ENCODE measurements at places on chromosomes 2 and 18.

DNA sequence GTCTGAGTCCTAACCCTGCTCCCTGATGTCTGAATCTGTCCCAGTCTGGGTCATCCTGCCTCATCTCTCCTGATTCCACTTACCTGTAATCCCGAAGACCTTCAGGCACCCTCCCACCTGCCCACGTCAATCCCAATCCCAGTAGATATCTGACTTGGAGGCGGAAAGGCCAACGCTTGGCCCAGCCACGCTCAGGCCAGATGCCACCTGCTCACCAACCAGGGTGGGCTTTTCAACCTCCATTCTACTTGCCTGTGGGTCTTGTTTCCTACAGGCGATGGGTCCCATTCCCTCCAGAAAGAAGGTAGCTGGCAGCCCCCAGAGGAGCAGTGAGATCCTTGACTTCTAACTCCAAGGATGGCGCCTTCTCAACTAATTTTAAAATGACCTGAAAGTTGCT, 59.7 kb downstream of the INPP5D start:
- DNase-seq, result no peak

DNA sequence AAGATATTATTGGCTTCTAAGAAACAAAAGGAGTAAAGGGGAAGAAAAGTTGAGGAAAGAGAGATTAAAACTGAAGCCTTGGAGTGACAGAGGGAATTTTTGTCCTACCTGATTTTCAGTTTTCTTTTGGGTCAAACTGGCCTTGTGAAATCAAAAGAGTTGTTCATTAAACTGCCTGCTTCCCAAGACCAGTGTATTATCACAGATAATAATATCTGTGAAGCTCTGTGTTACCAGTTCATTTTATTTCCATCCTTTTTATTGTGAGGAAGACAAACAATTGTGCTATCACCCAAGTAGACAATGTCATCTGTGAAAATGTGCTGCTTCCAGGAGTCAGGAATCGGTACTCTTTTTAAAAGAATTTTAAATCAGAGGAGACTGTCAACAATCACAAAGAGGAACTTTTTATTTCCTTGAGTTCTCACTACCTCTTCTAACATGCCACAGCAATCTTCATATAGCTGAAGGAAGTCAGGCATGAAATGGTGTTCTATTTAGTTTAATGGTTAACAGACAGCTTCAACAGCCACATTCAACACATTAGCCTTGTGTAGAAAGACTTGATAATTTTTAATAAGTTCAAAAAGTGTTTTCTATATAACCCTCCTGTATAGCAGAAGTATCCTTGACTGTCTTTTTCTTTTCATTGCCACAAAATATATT, 554.8 kb downstream of the PIK3C3 start:
- no peak for DNase-seq

DNA sequence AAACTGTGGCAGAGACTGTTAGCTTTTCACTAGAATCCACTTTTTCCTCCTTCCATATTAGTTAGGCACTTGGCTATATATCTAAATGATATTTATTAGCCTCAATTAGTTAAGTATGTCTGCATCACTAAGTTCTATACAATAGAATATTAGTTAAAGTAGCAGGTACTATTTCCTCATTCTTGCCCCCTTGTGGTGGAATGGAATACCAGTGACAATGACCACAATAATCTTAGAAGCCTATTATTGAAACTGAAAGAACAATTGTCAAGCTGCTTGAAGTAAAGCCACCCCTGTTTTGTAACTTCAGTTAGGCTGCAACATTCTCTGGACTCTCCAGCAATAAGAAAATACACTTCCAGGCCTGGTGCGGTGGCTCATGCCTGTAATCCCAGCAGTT, 476.3 kb upstream of the VWC2L start:
- peak; percentile 26 for DNase-seq

GRCh38 chr18:53241161-53241560, 901.2 kb downstream of the DCC start:
- DNase-seq, result no peak

DNA sequence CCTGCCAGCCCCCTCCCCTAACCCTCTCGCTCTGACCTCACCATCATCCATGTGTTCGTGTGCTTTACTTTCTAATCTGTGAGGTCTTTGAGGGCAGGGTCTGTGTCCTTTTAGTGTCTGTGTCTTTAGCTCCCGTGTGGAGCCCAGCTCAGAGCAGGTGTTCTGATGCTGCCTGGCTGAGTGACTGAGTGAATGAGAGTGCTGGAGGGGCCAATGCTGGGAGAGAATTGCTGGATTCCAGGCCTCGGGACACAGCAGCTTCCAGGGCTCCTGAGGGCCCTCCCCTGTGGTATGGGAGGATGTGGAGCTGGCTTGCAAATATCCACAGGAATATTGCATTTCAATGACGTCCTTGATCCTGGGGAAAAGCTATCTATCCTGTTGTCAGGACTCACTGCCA, 160.6 kb downstream of the ANKRD30B start:
- no peak for DNase-seq

DNA sequence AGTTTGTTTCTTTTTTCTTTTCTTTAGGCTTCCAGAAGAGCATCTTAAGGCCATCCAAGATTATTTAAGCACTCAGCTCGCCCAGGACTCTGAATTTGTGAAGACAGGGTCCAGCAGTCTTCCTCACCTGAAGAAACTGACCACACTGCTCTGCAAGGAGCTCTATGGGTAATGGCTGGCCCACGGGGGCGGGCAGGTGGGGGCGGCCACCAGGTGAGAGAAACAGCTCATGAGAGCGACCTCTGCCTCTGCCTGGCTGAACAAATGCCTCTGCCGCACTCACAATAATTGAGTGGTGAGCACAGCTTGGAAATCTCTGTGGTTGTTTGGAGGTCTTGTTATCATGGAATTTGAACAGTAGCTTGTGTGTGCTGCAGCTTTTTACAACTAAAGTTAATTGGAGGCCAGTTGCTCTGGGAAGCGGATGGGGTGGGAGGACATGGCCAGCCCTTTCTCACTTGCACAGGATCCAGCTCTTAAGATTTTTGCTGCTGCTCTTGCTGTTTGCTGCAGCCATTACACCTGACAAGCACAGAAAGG, 70.4 kb downstream of the INPP5D start:
- DNase-seq, result no peak

- DNase-seq, result peak; percentile 81
Measured at GRCh38 chr2:127721311-127721977, 20.1 kb downstream of the SFT2D3 start.

- DNase-seq, result no peak
Measured at GRCh38 chr2:173580956-173581355, 226.3 kb downstream of the CDCA7 start.

GRCh38 chr2:16174693-16175045, 234.3 kb downstream of the MYCN start:
- DNase-seq, result no peak

GRCh38 chr2:239225871-239226561, 174.8 kb downstream of the HDAC4 start:
- peak; percentile 59 for DNase-seq

GRCh38 chr2:238121511-238122286, 16.8 kb upstream of the KLHL30 start:
- no peak for DNase-seq

DNA sequence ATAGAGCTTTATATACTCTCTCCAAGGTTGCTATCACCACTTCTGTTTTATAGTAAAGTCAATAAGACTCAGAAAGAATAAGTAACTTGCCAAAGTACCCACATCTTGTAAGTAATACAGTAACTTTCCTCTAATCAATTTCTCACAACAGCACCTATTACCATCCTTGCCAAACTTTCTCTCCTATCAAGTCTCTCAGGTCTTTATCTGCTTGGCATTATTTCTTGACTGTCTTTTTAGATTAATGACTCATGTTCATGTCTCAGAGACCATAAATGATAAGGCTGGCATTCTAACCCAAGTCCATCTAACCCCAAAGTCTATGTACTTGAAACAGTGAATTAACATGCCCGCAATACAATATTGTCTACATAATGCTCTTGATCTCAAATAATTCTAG, 618.0 kb upstream of the ZEB2 start:
- no peak for DNase-seq

- DNase-seq, result no peak
Measured at GRCh38 chr2:176856683-176857082, 355.9 kb upstream of the HNRNPA3 start.

DNA sequence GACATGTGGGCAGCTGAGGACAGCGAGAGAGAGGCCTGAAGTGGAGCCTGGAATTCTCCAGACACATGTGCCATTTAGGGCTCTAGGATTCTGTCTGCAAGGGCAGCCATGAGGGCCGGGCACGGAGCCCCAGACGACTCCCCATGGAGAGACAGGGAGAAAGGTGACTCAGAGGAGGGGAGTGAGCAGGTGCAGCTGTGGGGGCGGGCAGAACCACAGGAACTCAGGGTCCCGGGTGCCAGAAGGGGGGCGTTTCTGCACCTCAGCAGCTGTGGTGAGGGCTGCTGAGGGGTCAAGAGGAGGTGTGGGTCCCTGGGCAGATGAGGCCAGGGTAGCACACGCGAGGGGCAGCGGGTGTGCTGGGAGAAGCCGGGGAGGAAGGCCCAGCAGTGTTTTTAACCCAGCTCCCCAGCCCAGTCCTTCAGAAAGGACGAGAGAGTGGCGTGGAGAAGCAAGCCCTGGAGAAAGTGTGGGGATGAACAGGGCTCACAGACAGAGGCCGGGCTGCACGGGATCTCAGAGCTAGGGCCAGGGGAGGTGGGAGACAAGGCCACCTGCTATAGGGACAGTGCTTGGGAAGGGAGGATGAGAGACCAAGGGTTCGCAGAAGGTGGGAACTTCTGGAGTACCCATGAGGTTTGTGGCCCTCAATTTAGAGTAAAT, 7.6 kb downstream of the GPR17 start:
- no peak for DNase-seq

- no peak for DNase-seq
Measured at GRCh38 chr2:122478771-122479170, 723.3 kb downstream of the TSN start.

DNA sequence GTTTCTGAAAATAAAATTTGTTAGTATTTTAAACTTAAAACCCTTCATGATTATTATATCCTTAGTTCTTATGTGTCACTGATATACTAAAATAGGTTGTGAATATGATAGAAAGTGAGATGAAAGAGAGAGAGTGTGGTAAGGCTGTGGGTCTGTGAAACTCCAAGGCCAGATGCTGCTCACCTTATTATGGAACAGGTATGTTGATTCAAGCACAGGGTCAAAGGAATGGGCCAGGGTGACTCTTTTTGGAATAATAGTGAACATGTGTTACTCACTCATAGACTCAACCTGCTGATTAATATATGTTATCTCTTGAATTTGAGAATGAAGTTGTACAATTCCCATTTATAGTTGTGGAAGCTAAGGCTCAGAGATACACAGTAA, 70.7 kb upstream of the FN1 start:
- no peak for DNase-seq

- DNase-seq, result peak; percentile 59
Measured at GRCh38 chr2:121173112-121173511, 111.9 kb downstream of the TFCP2L1 start.

DNA sequence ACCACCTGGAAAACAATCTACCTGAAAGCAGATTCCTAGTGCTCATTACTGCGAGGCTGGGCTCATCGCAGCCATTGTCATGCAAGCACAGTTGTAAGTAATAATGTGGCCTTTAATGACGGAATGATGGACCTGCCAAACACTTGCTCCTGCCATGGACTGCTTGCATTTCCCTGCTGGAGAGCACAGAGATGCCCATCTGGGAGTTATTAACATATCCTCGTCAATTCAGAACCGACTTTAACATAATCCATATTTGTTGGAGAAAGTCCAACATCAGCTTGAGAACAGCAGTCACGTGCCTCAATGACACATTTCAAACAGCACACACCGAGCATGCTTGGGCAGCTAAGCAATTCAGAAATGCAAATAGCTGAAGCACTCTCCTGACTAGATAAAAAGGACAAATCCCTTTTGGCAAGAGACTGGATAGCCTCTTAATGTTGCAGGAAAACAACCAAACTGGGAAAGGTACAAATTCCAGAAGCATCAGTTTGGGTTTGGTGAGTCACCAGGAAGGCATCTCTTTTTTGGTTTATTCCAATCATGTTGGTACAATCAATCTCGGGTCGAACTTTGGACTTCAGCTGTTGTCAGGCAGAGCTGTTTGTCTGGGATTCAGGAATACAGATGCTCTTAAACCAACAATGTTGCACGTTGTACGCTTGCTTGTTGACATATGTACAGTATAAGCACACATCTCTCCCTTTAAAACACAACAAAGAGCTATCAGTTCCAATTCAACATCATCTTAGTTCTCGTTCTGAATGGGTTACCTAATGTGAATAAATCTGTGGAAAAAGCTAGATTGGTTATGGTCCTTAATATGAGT, 395.8 kb downstream of the LNPK start:
- DNase-seq, result no peak

DNA sequence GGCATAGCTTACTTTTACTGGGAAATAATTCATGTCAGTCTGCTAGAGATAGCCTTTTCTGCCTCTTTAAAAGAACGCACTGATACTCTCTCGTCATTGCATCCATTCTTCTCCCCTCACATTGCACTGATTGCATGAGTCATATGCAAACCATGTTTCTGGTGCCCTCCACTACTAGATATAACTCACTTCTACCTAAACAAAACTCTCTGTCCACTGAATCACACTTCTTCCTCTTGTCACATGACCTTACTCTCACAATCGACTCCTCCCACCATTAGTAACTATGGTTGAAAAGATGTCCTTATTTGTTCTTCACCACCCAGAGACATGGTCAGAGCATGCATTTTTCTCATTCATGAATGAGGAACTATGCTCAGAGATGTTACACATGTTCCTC, 158.0 kb downstream of the CSRNP3 start:
- peak; percentile 93 for DNase-seq

GRCh38 chr2:182280118-182280517, 146.7 kb downstream of the PDE1A start:
- peak; percentile 40 for DNase-seq

DNA sequence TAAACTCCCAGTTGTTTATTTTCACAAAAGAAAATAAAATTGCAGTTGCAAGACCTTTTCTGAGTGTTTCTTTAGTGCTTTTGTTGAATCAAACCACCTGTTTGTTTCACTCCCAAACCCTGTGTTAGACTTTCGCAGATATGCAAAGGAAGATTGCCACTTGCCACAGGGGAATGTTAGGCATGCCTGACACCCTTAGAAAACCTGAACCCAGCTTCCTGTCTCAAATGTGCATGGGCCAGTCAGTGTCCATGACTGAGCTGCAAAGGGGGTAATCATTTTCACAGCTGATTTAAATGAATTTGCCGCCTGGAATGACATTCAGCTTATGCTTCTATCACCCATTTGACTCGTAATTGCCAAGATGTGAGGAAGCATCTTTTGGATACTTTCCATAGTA, 17.5 kb downstream of the TGOLN2 start:
- DNase-seq, result no peak

- no peak for DNase-seq
Measured at GRCh38 chr18:9738266-9738969, 30.3 kb downstream of the RAB31 start.

DNA sequence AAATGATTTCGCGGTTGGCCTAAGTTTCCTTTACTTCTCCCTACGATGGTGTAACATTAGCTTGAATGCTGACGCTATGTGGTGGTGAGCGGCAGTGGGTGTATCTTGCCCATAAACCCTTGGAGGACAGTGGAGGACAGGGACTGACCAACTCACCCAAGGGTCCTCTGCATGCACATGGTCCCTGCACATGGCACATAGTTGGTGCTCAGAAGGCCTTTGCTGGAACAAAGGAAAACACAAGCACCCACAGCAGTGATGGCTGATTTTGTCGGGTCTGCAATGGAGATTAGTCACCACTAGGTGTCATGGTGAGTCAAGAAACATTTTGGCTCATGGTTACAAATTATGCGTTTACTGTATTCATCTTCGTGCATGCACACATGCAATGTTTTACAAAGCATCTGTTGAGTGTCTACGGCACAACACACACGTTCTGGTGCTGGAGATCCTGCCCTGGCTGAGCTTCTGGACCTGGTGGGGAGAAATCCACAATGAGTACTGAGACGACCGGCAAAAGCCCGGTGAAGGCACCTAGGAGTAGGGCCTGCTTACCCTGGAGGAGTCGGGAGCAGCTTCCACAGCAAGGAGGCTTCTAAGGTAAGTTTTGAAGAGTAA, 44.0 kb downstream of the PDCL3 start:
- peak; percentile 40 for DNase-seq

All from A172 (cell line).